ENCODE measurements at places on chromosomes 7 and 10.

DNA sequence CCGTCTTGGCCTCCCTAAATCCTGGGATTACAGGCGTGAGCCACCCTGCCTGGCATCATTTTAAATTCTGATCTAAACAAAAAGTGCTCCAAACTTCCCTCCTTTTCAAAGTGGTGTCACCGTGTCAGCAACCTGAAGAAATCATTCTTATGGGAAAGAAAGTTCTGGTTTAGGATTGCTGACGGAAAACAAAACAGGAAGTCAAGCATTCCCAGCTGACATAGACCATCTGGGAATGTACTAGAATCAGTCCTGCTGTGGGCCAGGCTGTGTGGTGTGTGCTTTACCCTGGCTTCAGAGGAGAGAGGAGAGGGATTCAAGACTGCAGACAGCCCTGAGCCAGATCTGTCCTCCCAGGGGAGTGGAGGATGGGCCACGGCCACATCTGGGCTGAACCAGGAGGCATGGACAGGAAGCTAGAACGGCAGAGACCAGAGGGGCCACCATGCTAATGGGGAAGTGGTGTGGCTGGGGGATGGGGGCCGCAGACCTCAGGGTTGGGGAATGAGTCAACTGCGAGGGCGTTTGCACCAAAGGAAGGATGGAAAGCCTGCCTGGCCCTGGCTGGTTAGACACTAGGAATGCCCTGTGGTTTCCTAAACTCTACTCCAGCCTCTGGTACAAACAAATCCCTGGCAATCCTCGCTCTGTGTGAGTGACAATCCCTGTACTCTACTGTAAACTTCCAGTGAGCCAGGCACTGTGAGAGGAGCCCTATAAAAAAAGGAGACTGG, 16.7 kb upstream of the CLIP2 start:
- DNase-seq = no peak

GRCh38 chr10:60420991-60421894, 31.6 kb upstream of the ANK3 start:
- DNase-seq = no peak

- no peak for DNase-seq
Measured at GRCh38 chr7:66758950-66759628, 18.6 kb downstream of the RABGEF1 start.

- DNase-seq = peak; percentile 19
Measured at GRCh38 chr7:116138202-116138801, 72.0 kb upstream of the TES start.

GRCh38 chr7:92684274-92684673, 94.1 kb upstream of the FAM133B start:
- no peak for DNase-seq

GRCh38 chr7:135976312-135977006, 700 bp downstream of the MTPN start:
- DNase-seq = peak; percentile 8

- no peak for DNase-seq
Measured at GRCh38 chr7:100490483-100491191, 6.9 kb downstream of the NYAP1 start.

DNA sequence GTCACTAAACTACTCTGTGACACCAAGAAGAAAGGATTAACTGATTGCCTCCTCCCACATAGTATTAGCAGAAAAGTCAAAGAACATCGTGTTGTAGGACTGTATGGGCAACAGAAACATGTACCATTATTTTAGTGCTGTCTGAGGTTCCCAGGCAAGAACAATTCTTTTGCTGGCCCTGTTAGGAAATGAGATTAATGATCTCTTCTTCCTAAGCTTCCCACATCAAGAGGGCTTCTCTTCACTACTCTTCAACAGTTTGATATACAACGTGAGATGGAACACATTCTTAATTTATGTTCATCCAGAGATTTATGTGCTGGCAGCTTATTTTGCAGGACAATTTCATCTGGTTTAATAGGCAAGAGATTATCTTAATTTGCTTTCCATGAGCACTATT, 219.6 kb downstream of the DOCK4 start:
- no peak for DNase-seq

GRCh38 chr10:29048506-29048905, 240.4 kb upstream of the LYZL1 start:
- no peak for DNase-seq

- no peak for DNase-seq
Measured at GRCh38 chr7:82593780-82594179, 150.2 kb upstream of the CACNA2D1 start.

DNA sequence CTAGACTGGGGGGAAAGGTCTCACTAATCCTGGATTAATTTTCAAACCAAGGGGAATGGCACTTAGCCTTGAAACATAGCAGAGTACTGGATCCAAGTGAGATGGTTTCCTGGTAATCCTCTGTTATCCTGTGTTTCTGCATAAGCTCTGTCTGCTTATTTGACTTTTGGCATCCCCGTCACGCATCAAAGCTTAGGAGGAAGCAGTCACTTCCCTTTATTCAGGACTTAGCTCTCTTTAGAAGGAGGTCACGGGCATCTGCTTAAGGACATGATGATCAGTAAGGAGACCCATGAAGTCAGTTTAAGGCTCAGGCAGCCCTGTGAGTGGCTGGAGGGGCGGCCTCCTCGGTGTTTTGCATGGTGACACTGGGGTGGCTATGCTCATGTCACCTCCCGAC, 30.0 kb downstream of the TSPAN15 start:
- no peak for DNase-seq

DNA sequence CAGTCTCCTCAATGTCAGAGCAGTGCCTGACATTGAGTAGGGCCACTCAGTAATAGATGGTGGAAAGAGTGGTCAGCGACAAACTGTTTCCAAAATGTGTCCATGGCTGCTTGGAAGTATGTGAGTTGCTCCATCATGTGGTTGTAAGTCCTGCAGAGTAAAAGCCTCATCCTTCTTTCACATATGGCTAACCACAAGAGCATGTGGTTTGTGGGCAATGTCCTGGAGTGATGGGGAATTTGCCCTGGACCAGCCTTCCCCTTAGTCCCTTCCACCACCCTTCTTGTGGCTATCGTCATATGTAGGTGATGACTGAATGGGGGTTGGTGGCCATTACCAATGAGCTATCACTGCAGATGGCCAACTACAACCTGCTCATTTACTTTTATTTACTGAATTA, 33.0 kb upstream of the PLXNA4 start:
- no peak for DNase-seq

DNA sequence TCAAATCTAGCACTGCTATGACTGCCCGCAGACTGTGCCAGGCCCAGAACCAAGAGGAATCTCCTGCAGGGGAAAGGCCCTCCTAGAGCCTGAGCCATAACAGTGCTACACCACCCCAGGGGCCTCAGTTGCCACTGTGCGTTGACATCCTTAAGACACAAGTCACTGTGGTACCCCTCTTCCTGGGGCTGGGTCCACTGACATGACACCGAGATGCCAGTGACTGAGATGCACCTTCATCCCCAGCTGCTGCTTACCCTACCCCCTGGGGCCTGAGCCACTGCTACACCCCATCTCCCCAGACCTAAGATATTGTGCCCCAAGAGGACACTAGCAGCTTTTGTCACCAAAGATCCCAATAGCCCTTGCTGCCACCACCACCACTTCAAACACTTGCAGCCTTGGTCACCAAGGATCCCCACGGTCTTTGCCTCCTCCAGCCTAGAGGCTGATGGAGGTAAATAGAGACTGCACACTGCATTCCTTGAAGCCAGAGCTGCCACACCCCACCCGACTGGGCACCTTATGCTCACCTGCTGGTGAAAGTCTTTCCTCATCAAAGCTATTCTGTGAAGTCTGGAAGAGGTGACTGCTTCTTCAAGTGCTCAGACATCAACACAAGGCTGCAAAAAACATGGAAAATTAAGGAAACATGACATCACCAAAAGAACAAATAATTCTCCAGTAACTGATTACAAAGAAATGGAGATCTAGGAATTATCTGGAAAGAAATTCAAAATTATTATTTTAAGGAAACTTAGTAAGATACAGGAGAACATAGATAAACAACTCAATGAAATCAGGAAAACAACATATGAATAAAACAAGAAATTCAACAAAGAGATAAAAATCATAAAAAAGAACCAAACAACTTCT, 40.4 kb upstream of the SHH start:
- DNase-seq = no peak

DNA sequence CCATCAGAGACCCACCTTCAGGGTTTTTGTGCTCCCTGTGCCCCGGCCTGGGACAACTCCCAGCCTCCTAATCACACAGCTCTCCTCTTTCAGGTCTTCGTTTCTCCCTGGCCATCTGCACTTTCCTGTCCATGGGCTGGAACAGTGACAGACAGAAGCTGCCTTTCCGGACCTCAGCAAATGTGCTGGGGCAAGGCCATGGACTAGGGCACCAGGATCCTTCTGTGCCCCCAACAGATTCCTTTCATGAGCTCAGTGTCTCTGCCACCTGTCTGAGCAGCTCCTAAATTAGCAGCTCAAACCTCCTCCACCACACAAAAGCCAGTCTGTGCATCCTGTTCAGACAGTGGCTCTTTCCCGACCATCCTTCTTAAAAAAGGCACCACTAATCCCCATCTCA, 41.9 kb upstream of the FRMD4A start:
- DNase-seq = no peak

- no peak for DNase-seq
Measured at GRCh38 chr10:131311661-131312477, at the start of gene TCERG1L. TCERG1L (minus strand) TSS chr10:131311721; CDS start chr10:131311635, 86 bp downstream.

GRCh38 chr7:49487830-49488140, 285.7 kb upstream of the VWC2 start:
- DNase-seq = no peak

- no peak for DNase-seq
Measured at GRCh38 chr10:18540195-18540594, 111.2 kb downstream of the NSUN6 start.

DNA sequence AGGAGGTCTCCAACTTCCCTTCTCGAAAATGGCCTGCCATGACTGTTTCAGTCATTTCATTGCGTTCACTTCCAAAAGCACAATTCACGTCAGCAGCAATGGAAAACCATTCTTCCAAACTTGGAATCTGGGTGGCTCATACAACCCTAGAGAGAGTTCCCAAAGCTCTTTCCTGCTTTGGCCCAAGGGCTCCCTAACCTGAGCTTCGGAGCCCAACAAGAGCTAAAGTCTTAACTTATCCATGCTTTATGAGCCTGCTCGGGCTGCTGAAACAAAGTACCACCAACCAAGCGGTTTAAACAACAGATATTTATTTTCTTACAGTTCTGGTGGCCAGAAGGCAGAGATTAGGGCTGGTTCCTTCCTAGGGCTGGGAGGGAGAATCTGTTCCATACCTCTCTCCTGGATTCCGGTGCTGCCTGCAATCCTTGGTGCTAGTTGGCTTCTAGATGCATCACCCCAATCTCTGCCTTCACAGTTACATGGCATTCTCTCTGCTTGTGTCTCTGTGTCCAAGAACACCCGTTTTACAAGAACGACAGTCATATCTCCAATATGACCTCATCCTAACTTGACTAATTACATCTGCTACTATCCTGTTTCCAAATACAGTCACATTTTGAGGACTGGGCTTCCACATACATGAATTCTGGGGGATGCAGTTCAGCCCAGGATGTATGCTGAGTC, 33.5 kb downstream of the CAMK2B start:
- DNase-seq = no peak

DNA sequence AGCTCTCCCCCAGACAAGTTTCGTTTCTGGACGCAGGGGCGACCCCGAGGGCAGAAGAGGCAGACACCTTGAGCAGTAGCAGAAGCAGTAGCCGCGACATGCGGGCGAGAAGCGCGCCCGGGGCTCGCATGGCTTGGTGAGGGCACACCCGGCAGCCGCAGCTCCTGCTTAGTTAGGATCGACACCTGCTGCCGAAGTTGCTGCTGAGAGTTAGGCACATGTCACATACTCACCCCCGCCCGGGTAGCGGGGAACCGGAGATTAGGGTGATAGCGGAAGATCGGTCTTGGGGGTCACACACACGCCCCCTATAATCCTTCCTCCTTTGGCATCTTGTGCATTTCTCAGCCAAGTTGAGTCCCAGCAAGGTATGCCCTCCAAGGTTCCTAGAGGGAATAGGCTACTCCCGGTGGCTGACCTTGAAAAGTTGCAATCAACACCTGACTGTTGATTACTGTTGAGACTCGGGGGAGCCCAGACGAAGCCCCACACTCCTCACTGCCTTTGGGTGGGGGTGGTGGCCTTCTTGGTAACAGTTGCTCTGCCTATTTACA, 668 bp downstream of the GPR37 start:
- no peak for DNase-seq

- no peak for DNase-seq
Measured at GRCh38 chr7:140350056-140350455, 48.3 kb downstream of the SLC37A3 start.

DNA sequence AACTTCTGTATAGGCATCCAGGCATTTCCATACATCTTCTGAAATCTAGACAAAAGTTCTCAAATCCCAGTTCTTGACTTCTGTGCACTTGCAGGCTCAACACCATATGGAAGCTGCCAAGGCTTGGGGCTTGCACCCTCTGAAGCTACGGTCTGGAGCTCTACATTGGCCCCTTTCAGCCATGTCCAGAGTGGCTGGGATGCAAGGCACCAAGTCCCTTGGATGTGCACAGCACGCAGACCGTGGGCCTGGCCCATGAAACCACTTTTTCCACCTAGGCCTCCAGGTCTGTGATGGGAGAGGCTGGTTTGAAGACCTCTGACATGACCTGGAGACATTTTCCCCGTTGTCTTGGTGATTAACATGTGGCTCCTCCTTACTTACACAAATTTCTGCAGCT, 1645.1 kb downstream of the REEP3 start:
- no peak for DNase-seq

GRCh38 chr7:131753620-131754222, 197.3 kb upstream of the PODXL start:
- no peak for DNase-seq

DNA sequence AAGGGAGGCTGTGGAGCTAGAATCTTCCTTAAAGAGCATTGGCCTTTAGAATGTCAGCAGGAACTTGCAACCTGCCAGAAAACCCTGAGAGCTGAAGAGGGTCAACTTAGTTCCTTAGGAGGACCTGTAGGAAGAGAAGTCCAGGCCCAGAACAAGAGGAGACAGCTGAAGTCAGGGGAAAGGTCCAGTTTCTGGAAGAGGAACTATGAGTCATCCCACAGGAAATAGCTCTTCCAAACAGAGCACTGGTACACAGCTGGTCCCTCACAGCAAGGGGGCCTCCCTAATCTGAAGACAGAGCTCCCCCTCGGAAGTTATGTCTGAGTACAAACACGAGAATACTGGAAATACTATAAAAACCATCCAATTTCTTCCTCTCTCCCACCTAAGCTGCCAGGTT, 98.9 kb downstream of the HERPUD2 start:
- DNase-seq = no peak

Data from effector memory CD8-positive, alpha-beta T cell (primary cell).